ENCODE measurements at places on chromosomes 16 and 17.

DNA sequence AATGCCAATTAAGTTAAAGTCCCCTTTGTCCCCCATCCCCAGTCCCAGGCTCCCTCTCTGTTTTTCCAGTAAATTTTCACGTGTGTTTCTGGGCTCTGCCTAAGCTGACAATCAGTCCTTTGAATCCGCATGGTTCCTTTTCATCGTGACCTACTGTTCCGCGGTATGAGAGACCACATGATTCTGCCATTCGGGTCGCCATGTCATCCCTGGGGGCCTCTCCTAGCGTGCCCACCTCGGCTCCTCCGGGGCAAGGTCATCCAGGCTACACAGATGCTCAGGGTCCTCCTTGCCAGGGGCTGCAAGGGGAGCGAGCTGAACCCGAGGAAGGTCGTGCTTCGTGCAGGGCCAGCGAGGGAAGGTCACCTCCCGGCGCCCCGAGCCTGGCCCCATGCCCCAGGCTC is 157.6 kb downstream of the RAB11FIP4 start:
- no peak for DNase-seq

GRCh38 chr17:76076765-76077583 is 2.0 kb upstream of the ZACN start:
- no peak for DNase-seq

DNA sequence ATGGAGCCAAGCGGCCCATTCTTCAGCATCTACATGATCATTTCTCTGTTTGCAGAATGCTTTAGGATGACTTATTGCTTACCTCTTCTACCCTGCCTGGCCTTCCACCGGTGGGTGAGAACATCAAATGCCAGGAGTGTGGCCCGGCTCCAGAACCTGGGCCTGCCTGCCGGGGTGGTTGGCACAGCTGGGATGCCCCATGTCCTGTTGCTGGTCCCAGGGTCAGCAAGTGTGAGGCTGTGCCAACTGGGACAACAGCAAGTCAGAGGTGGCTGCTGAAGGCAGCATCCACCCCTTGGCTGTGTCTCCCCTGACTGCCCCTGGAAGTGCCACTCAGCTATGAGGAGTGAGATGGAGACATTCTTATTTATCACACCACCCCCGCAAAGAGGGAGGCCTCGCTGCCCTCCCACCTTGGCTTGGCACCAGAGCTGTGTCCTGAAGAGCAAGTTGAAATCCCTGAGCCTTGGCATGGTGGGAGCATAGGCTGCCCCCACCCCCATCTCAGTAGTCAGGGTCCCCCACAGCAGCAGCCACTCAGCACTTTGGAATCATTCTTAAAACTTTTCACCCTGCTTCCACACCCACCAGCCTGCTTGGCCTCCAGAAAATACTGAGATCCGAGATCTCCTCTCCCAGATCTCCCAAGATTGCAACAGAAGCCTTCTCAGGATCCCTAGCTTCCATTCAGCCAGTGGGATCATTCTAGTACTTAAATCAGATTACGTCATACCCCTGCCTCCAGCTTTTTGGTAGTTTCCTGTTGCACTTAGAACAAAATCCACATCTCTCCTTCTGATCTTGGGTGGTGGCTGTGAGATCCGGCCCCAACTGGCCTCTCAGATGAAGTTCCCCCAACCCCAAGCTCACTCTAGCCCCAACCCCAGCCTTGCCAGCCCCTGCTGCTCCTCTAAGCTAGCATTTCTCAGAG is 127.5 kb downstream of the SOCS1 start:
- no peak for DNase-seq

DNA sequence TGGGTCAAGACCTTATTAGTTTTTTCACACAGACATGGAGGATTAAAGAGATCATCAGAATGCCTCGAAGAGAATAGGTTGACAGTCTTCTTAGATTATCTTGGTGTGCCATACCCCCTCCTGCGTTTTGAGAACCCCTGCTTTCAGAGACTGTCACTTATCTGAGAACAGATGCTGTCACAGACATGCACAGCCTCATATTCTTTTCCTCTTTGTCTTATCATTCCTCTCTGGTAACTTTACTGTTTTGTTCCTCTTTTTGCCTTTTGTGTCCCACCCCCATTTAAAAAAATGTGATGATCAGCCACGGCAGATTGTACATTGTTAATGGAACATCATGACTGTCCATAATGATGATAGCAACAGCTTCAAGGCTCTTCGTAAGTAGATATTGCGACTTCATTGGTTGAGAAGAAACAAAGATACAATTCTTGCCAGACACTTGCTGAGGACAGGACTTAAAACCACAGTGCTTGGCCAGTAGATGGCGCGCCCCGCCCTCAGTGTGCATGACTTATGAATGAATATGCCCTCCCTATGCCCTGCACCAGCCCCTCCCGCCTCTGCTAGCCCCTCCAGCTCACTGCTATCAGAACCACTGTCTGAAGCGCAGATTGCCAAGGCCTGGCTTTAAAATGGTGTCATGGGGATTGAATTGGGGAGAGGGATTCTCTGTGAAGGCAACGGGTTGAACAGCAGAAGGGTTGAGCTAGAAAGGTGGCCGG is 2.6 kb upstream of the PITPNC1 start:
- peak; percentile 83 for DNase-seq

DNA sequence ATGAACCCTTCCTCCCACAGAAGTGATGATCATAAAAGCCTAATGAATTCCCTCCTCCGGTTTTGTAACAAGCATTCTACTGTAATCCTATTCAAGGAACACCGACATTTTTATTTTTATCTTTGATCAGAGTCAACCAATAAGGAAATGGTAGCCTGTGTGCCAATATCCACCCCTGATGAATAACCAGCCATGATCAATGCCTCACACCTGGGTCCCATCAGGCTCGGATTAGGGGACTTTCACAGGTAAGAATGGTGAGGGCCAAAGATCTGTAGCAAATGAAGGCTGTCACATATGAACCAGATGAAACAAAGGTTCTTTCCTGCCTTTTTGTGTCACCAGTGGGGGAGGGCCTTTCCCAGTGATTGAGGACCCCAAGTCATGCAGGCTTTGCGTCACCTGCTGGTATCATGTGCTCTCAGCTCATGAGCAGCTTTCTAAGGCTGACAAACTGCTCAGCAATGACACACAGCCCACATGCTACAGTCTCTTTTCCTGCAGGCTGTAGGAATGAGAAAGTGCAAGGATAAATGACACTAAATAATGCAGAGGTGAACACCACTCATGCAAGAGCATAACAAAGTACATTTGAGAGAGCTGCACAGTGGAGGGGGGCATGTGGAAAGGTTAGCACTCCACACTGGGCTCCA is 34.9 kb downstream of the TOM1L2 start:
- no peak for DNase-seq

DNA sequence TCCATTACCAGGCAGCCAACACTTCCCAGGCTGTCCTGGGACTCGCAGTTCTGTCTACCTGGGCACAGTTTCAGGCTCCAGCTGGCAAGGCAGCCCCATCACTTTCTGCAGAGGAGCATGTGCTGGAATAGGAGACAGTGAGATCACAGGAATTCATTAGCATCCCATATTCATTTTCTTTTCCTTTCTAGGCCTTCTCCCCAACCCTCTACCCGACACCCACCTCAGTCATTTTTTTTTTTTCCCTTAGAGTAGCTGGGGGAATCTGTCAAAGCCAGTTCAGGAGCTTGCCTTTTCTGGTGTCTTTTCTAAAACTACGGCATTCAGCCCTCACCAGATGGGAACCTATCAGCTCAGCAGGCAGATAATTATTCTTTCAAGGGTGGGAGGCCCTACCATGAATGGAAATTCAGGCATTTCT is 42.4 kb upstream of the FBXO47 start:
- no peak for DNase-seq

DNA sequence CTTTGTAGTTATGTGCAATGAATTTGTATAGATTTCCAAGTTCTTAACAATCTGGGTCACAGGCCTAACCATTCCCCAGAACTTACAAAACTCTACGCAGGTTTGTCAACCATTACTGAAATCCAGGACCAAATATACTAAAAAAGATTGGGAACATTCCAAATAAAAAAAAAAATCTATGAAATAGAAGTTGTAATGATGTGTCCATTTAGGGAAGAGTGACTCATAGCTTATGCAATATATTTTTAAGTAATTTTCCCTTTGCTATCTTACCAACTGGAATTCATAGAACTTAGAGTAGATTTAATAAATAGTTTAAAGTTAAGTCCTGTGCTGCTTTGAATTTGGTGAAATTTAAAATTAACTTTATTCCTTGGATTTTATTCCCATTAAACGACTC is 393.2 kb downstream of the PMP22 start:
- no peak for DNase-seq

DNA sequence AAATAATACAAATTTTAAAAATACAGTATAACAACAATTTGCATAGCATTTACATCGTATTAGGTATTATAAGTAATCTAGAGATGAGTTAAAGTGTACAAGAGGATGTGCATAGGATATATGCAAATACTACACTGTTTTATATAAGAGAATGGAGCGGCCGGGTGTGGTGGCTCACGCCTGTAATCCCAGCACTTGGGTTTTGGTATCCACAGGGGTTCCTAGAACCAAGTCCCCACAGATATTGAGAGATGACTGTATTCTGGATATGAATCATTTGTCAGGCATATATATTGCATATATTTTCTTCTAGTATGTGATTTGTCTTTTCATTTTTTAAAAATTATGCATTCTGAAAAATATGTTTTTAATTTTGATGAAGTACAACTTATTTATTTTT is 77.5 kb upstream of the MSI2 start:
- DNase-seq, result no peak

- DNase-seq, result no peak
Measured at GRCh38 chr17:57125866-57126265, 40.8 kb downstream of the AKAP1 start.

- DNase-seq, result no peak
Measured at GRCh38 chr16:79001156-79001967, 599.2 kb downstream of the MAF start.

DNA sequence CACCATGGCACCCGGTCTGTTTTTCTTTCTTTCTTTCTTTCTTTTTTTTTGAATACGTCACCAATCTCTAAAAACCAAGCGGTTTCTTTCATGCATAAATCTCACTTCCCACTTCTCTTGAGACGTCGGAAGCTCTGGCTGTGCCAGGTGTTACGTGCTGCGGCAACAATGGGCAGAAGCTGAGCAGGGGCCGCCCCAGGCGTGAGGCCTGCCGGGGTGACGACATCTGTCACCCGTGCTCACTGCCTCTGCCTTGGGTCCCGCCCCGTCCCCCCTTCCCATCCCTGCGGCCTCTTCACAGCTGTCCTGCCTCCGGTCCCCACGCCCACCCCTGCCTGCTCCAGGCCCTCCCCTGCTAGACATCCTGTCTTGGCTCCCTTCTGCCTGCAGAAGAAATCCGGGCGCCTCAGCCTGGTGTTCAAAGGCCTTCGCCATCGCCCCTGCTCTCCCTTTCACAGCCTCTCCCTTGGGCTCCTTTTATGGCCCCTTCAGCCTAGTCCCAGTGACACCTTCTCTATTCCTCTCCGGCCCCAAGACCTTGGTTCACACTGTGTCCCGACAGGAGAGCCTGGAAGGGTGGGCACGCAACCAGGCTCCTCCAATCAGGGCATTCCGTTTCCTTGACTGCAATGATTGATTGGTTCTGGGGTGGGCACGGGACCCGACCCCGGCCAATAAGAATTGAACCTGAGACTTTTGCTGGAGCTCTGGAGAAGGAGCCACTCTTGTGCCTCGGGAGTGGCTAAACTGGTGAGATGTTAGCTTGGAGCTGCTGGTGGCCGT is 4.8 kb downstream of the P2RX1 start:
- no peak for DNase-seq

GRCh38 chr16:29182501-29182900 is 197.6 kb downstream of the LAT start:
- no peak for DNase-seq

DNA sequence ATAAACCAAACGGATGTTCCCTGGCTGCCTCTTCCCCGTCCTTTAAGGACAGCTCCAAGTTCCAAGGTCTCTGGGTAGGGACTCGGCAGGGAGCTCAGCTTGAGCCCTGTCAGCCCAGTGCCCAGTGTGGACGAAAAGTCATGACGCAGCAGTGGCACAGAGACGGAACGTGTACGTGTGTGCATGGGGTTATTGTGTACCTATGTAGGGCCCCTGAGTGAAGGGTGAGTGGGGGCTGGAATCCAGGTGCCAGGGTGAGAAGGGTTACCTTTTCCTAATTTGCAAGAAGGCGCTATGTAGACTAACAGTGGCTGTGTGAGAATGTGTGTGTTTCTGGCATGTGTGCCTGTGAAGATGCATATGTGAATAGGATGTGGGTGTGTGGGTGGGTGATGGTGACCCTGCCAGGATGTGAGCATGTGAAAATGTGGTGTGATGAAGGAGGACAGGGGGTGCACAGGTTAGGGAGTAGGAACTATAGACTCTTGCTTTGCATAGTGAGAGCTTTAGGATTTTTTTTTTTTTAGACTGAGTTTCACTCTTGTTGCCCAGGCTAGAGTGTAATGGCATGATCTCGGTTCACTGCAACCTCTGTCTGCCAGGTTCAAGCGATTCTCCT is 6.0 kb downstream of the SCN4A start:
- DNase-seq, result no peak

DNA sequence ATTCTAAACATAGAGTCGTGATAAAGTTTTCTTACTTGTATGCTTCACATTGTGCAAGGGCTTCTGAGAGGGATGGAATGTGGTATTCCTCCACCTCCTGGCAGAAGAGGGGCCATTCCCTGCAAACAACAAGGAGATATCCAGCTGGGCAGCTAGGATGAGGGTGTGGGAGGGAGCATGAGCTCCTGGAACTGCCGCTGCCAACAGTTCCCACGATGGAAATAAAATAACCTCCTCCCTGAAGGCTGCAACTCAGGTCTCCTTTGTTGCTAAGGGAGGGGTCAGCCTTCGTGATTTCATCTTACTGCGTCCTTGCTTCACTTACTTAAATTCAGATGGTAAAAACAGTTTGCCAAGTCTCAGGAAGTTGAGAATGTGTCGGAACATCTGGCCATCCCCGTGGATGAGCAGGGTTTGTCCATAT is 15.6 kb downstream of the PLEKHG4 start:
- DNase-seq, result no peak

- DNase-seq, result no peak
Measured at GRCh38 chr17:76265624-76266243, 586 bp downstream of the UBALD2 start.

- DNase-seq, result no peak
Measured at GRCh38 chr17:50835301-50836234, at the start of gene WFIKKN2. WFIKKN2 (plus strand) TSS chr17:50835586; CDS start chr17:50835938, 352 bp downstream.

DNA sequence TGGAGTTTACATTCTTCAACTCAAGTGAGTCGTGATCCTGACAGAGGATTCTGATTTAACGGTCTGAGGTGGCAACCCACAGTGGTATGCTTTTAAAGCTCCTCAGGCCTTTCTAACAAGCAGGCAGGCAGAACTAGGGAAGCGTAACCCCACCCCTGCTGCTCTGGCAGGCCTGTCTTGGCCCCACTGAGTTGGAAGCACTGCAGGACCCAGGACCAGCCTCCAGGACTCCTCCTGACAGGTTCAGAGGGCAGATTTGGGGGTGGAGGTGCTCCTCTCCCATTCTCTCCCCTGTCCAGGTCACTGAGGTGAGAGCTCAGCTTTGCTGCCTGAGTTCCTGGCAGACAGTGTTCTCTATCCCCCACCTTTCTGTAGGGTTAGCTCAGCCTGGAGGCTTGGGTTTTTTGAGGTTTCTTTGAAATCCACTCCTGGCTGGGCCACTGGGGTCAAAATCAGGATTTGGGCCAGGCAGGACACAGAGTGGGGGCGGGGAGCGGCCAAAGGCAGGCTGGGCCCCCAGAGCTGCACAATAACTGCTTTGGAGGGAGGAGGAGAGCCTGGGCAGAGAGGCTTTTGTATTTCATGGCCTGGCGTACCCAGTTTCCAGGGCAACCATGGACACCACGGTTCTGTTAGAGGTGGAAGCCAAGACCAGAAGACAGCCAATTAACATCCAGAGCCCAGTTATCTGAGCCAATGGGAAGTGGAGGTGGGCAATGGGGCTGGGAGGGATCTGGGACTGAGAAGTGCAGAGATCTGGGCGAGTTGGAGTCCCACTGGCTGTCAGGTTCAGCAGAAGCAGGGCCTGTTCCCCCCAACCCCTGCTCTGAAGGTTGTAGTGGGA is 9.5 kb downstream of the MRPL27 start:
- no peak for DNase-seq

Measured in stimulated activated CD8-positive, alpha-beta memory T cell treated with anti-CD3 and anti-CD28 coated beads, Interleukin-4, amount 100 ng/mL, for 1 hour (primary cell).